Activated CD4-positive, alpha-beta T cell treated with anti-CD3 and anti-CD28 coated beads, Interleukin-2, amount 10 ng/mL, durations not matched to agents 24 days and 14 days (primary cell): ENCODE measurements at places on chromosomes 16 and 17. TPM values are rescaled to one million over a fixed set of nuclear protein-coding genes. Genes with fewer than 3 reads are reported as not detected.

Gene KRTAP9-4
- not detected in 2 replicates for total RNA-seq

Gene NRN1L
- total RNA-seq: 0.63 TPM in 1 of 2 replicates, not detected in the other

DNA sequence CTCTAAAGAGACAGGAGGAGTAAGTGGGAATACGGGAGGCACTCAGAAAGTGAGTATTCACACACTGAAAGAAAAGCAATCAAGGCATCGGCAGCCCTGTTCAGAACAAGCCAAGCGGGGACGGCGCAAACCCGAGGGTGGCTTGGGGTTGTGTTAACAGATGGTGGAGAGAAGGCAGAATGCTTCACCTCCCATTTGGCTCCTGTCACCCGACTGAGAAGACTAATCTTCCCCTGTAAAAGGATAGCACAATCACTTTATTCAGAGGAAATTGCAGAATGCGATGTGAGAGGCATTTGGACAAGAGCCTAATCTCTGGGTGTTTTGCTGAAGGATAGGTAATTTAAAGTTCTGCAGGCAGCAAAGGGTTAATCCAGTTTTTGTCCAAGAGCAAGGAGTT is 119.3 kb upstream of the WSCD1 start:
- H3K27me3 ChIP-seq: peaks cover 15% of the 10 kb centered on the region
- no peaks in the 10 kb centered on the region for H3K36me3 ChIP-seq
- H3K27ac ChIP-seq: no peak overlapping the region

Gene GEMIN4
- 71.4 and 80.3 TPM in 2 replicates for total RNA-seq

Gene SLC5A10
- total RNA-seq: not detected in 2 replicates

DNA sequence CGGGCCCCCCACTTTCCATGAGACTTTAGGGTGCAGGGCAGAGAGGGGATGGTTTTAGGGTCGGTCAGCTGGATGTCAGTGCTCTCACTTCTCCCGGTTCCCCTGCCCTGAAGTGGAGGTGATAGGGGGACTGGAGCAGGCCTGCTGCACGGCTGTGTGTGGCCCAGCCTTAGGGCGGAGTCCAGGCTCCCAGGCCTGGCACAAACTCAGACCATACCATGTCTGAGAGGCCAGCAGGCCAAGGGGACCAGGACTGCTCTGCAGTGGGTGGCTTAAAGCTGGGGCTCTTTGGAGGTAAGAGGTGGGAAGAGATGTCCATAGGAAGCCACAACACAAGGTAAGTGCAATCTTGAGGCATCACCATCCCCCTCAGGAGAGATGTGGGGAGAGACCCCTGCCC is 8.3 kb downstream of the TFAP4 start:
- no peak for DNase-seq
- H3K27ac ChIP-seq: no peak overlapping the region
- peaks cover 4% of the 10 kb centered on the region for H3K4me1 ChIP-seq
- no peak overlapping the region for H3K4me3 ChIP-seq
- peaks cover 26% of the 10 kb centered on the region for H3K36me3 ChIP-seq
